ENCODE measurements at places on chromosomes 5 and 9.

- no peak for DNase-seq
These were observed 30.5 kb upstream of the ZNF169 start for GRCh38 chr9:94228616-94229015.

DNA sequence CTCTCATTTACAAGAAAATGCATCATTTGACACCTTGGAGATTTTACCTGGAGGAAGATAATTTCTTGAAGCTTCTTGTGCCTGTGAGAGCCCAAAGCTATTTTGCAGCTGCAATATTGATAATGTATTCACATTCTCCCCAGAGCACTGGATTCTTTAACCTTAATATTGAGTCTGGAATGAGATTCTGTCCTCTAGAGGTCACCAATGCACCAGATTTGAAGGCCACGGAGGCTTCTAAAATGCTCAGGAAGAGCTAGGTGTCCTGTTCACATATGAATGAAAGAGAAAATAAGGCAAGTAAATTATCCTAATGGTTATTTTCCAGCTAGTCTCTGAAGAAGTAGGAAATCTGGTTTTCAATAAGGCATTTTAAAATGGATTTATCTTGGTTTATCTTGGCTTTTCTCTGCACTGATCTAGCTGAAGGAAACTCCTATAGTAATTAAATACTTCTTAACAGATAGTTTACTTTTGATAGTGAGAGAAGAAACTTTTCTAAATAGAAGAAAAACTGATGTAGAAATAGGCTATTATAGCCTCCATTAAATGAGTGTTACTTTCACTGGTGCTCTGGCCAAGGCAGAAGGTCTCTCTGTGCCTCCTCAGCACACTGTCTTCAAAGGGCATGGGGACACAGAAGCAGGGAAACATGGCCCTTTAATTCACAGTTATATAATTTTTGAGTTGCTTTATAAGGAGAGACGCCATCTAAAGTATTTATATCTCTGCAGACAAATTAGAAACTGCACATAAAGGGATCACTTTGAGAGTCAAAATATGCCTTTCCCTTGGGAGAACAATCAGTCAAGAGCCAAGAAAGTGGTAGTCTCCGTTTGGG, 297.0 kb upstream of the ACTBL2 start:
- peak; percentile 71 for DNase-seq

- peak; percentile 70 for DNase-seq
These were observed 28.5 kb downstream of the NFIL3 start for GRCh38 chr9:91395106-91395552.

- no peak for DNase-seq
These were observed 28.8 kb downstream of the CAMK4 start for GRCh38 chr5:111252799-111253545.

GRCh38 chr5:116848954-116849581, 274.4 kb upstream of the SEMA6A start:
- DNase-seq: no peak

DNA sequence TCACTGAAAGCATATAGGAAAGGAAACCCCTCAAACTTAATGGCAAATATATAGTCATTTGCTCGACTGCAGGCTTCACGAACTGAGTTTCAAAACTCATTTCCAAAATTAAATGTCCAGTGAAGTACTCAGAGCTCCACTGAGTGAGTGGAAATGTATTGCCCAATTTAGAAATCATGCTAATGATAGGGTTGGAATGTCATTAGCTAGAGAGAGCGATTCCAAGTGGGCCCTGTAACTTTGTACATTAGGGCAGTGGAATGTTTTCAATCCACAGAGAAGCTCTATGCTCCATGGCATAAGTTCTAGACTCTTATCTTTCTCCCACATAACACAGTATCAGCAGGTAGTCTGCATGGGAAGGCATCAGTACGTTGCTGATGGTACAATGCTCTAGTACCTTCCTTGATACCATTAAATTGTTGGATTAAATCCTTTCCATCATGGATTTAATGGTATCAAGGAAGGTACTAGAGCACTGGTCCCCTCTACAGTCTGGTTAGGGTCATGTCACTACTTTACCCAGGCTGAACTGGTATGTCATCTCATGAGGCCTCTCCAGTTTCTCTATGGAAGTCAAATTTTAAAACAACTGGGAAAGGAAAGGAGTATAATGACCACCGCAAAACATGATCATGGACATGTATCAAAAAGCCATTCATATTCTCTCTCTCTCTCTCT, 183.2 kb upstream of the RASEF start:
- no peak for DNase-seq

DNA sequence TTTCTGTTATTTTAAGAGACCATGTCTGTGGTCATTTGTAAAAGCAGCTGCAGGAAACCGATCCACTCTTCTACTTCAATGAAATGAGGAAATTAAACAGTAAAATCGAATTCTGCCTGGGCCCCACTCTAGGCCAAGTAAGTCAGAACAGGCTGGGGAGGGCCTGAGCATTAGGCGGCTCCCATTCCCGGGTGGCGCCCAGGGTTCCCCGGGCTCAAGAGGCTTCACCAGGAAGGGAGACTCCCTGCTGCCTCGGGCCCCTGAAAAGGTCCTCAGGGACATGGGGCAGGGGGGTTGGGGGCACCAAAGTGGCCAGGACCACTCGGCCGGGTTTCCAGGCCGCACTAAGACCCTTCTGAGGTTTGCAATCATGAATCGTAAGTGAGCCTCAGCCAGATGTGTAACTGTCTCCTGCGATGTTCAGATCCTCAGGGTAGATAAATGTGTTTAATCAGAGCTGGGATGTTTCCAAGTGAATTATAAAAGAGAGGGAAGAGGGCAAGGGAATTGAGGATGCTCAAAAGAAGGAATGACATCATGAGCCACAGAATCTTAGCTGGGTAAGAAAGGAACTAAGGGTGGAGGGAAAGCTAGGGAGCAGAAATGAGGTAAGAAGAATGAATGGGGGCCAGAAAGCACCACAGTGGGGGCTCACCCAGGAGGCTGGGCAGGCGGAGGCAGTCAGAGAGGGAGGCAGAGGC, 24.6 kb downstream of the MED10 start:
- no peak for DNase-seq

- no peak for DNase-seq
These were observed 126.0 kb downstream of the WNK2 start for GRCh38 chr9:93309889-93310425.

GRCh38 chr9:38390442-38390841, 2.1 kb upstream of the ALDH1B1 start:
- DNase-seq: peak; percentile 13

- no peak for DNase-seq
These were observed 194.0 kb downstream of the SEMA6A start for GRCh38 chr5:116380621-116381020.

GRCh38 chr5:172129256-172129910, 58.6 kb downstream of the STK10 start:
- DNase-seq: no peak

- no peak for DNase-seq
These were observed 47.0 kb upstream of the F2RL1 start for GRCh38 chr5:76771705-76772405.

DNA sequence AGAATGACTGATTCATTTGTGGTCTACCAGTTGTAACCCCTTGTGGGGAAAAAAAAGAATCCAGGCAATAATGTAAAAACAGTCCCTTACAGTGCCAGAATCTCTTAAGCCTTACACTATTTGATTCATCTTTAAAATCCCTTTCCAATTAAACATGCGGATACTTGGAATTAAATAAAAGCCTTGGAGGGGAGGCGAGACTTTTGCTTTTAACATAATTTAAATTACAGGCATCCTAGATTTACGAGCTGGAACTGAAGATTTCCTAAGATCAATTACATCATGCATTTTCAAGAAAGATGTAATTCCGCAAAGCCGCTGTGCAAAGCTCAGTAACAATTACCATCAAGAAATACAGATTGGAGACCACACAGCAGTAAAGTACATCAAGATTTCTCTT, 370.2 kb downstream of the MTRR start:
- no peak for DNase-seq

GRCh38 chr5:177600508-177601018, 631 bp downstream of the B4GALT7 start:
- DNase-seq: no peak

GRCh38 chr5:75320371-75320770, 16.6 kb upstream of the HMGCR start:
- peak; percentile 77 for DNase-seq

GRCh38 chr9:16030528-16031185, 477.8 kb downstream of the CCDC171 start:
- peak; percentile 60 for DNase-seq

- no peak for DNase-seq
These were observed 40.6 kb upstream of the OLFM1 start for GRCh38 chr9:135046739-135047350.

DNA sequence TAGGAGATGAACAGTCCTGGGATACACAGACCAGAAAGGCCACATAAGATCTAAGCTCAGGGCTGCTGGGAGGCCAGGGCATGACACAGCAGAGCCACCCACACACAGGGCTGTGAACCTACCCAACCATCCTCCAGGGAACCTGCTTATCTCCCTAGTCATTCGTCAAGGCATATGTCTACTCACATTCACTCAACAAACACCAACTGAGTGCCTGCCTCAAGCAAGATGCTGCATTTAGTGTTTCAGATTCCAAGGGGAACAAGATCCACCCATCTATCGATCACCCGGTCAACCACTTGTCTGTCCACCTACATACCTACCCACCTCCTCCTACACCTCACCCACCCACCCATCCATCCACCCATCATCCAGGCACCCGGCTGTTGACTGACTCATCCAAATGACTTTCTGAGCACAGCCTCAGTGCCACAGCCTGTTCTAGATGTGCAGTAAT, 1.9 kb downstream of the DPM2 start:
- DNase-seq: peak; percentile 90

GRCh38 chr5:386432-387341, 56.3 kb upstream of the EXOC3 start:
- no peak for DNase-seq

DNA sequence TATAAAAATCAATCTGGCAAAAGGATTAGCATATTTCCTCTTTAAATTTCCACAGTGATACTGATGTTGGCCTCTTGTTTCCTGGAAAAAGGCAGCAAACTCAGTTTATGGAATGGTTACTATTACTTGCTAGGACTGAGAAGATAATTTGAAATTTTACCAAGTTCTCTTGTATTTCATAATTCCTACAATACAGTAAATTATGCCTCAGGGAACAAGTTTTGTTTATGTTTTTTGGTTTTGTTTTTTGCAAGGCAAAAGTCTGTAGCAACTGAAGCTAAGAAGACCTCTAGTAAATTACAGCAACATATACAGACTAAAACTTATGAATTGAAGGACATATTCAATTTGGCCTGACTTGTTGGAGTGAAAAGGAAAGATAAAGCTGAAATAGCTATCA, 30.2 kb upstream of the SLCO6A1 start:
- no peak for DNase-seq

GRCh38 chr9:133371261-133371711, 4.6 kb downstream of the SURF4 start:
- DNase-seq: peak; percentile 75

DNA sequence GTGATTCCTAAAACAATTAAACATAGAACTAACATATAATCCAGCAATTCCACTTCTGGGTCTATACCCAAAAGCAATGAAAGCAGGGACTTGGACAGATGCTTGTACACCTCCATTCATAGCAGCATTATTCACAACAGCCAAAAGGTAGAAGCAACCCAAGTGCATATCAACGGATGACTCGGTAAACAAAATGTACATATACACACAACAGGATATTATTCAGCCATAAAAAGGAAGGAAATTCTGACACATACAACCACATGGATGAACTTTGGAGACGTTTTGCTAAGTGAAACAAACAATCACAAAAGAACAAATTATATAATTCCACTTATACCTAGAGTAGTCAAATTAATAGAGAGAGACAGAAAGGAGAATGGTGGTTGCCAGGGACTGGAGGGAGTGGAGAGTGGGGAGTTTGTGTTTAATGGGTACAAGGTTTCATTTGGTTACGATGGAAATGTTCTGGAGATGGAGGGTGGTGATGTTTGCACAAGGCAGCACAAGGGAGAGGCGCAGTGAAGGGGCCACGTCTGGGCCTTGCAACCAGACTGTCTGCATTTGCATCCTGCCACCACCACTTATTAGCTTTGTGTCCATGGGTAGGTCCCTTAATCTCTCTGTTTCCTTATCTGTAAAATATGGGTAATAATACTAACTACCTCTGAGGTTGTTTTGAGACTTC, 36.3 kb upstream of the RLN1 start:
- no peak for DNase-seq

All from hematopoietic multipotent progenitor cell treated with erythropoietin and hydrocortisone succinate and interleukin-3 and kit ligand, for 6 days (in vitro differentiated cells).